ENCODE measurements at places on chromosomes 13 and 19.

GRCh38 chr19:4802711-4803110 lies 11.2 kb downstream of the FEM1A start:
- DNase-seq, result no peak
- H3K36me3 ChIP-seq, result peaks cover 17% of the 10 kb centered on the region
- H3K27ac ChIP-seq, result no peak overlapping the region
- no peak overlapping the region for H3K4me3 ChIP-seq
- H3K4me1 ChIP-seq, result peaks cover 9% of the 10 kb centered on the region

- H3K4me1 ChIP-seq, result no peaks in the 10 kb centered on the region
- H3K27me3 ChIP-seq, result peaks cover 55% of the 10 kb centered on the region
- DNase-seq, result no peak
- no peak overlapping the region for H3K27ac ChIP-seq
Observed at GRCh38 chr13:30872685-30873461, 33.2 kb upstream of the MEDAG start.

DNA sequence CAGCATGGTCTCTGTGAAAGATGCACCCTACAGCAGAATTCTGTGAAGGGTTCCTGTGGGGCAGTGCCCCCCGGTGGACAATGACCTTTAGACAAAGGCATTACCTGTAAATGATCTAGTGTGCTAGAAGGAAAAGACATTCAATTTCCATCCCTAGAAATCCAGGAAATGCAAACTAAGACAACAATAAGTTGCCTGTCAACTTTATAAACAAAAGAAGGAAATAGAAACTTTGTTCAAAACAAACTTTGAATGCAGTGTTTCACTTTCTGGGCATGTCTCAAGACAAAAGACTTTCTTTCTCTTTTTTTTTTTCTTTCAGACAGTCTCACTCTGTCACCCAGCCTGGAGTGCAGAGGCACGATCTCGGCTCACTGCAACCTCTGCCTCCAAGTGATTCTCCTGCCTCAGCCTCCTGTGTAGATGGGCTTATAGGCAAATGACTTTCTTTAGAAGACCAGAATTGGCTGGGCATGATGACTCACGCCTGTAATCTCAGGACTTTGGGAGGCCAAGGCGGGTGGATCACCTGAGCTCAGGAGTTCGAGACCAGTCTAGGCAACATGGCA lies 15.5 kb downstream of the TEX101 start:
- peaks cover 14% of the 10 kb centered on the region for H3K4me1 ChIP-seq
- H3K27me3 ChIP-seq, result no peaks in the 10 kb centered on the region
- H3K27ac ChIP-seq, result no peak overlapping the region

DNA sequence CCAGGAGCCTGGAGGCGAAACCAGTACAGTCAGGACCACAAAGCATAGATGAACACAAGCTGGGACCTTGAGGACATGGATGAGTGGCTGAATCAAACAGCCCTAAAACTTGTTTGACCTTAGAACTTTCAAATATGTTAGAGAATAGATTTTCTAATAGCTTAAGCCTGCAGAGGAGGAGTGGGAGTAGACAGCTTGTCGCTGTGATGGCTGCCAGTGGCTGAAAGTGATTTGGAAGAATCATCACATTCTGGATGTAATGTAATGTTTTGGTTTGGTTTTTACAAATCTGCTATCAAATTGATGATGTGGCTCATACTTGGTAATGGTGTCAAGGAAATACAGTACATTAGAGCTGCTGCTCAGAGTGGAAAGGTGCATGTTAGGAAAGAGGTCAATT lies 12.0 kb downstream of the IGFL3 start:
- H3K36me3 ChIP-seq, result peaks cover 3% of the 10 kb centered on the region
- H3K27me3 ChIP-seq, result peaks cover 49% of the 10 kb centered on the region
- H3K4me3 ChIP-seq, result no peak overlapping the region

- peaks cover 32% of the 10 kb centered on the region for H3K4me1 ChIP-seq
- DNase-seq, result peak; percentile 12
- peaks cover 10% of the 10 kb centered on the region for H3K36me3 ChIP-seq
- peak overlapping the region; percentile 89 for H3K4me3 ChIP-seq
- H3K27ac ChIP-seq, result peak overlapping the region; percentile 80
- no peaks in the 10 kb centered on the region for H3K27me3 ChIP-seq
Observed at GRCh38 chr13:113584870-113585671, 518 bp downstream of the TFDP1 start.

DNA sequence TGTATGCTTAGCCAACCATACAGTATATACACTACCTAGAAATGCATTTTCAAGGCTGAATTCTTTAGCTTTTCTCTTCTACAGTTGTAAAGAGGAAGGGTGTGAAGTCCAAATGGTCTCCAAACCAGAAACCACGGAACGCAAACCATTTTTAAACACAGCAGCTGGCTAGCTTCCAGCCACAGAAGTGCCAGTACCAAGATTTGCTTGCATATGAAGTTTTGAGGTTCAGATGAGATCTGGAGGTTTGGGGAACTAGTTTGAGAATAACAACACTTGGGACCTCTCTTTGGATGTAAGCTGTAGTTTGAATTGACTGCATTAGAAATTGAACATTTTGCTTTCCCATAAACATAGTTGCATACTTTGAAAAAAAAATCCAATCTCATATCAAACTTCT lies 1243.5 kb downstream of the EFNB2 start:
- DNase-seq, result no peak
- H3K4me1 ChIP-seq, result no peaks in the 10 kb centered on the region
- H3K27ac ChIP-seq, result no peak overlapping the region
- H3K4me3 ChIP-seq, result no peak overlapping the region
- H3K27me3 ChIP-seq, result no peaks in the 10 kb centered on the region
- H3K36me3 ChIP-seq, result no peaks in the 10 kb centered on the region

- no peak for DNase-seq
- no peaks in the 10 kb centered on the region for H3K27me3 ChIP-seq
- peaks cover 24% of the 10 kb centered on the region for H3K36me3 ChIP-seq
- peaks cover 5% of the 10 kb centered on the region for H3K4me1 ChIP-seq
Observed at GRCh38 chr13:49533591-49534269, 38.0 kb downstream of the PHF11 start.

GRCh38 chr13:48476686-48477085 lies 56.2 kb downstream of the RCBTB2 start:
- peaks cover 10% of the 10 kb centered on the region for H3K36me3 ChIP-seq
- no peak for DNase-seq
- H3K27me3 ChIP-seq, result no peaks in the 10 kb centered on the region

- no peak overlapping the region for H3K4me3 ChIP-seq
- H3K27me3 ChIP-seq, result no peaks in the 10 kb centered on the region
- DNase-seq, result no peak
- peaks cover 24% of the 10 kb centered on the region for H3K36me3 ChIP-seq
- H3K4me1 ChIP-seq, result no peaks in the 10 kb centered on the region
Observed at GRCh38 chr19:11063434-11063833, 25.8 kb upstream of the LDLR start.

DNA sequence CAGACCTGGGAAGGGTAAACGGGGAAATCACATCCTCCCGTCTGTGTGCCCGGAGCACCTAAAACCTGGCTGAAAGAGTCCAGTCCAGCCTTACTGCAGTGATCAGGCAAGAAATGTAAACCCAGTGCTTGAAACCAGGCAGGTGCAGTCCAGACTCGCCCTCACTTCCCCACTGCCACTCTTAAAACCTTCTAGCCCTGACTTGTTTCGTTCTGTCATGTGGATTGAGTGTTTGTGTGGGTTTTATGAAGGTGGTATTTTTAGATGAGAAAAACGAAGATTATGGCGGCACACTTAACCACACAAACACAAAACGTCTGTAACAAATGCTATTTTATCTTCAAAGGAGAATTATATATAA lies 839 bp upstream of the CKAP2 start:
- peak overlapping the region; percentile 95 for H3K4me3 ChIP-seq
- peak overlapping the region; percentile 99 for H3K27ac ChIP-seq
- no peaks in the 10 kb centered on the region for H3K27me3 ChIP-seq
- no peak for DNase-seq

- peaks cover 42% of the 10 kb centered on the region for H3K27me3 ChIP-seq
- H3K4me3 ChIP-seq, result no peak overlapping the region
- H3K4me1 ChIP-seq, result no peaks in the 10 kb centered on the region
- no peaks in the 10 kb centered on the region for H3K36me3 ChIP-seq
- no peak for DNase-seq
- no peak overlapping the region for H3K27ac ChIP-seq
Observed at GRCh38 chr13:94993616-94994015, 281.3 kb upstream of the SOX21 start.

DNA sequence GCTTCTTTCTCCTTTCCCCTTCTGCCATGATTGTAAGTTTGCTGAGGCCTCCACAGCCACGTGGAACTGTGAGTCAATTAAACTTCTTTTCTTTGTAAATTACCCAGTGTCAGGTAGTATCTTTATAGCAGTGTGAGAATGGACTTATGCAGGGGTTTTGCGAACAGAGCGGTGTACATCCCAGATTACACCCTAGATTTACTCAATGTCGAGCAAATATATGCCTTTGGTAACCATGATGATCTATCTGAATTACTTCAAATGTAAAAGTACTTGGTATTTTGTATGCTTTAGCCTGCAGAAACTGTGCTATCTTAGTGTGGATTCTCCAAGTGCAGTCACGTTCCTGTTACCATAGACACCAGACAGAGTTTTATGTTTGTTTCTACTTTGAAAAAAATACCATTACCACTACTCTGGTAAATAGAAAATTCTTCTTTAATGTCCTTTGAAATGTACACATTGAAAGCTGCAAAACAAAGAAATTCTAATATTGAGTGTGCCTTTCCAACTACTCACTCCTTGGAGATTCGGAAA lies 510.4 kb upstream of the ARGLU1 start:
- no peak for DNase-seq
- H3K27ac ChIP-seq, result no peak overlapping the region
- no peaks in the 10 kb centered on the region for H3K4me1 ChIP-seq
- H3K36me3 ChIP-seq, result no peaks in the 10 kb centered on the region
- no peaks in the 10 kb centered on the region for H3K27me3 ChIP-seq

- H3K36me3 ChIP-seq, result peaks cover 17% of the 10 kb centered on the region
- H3K27me3 ChIP-seq, result no peaks in the 10 kb centered on the region
- peak overlapping the region; percentile 87 for H3K4me3 ChIP-seq
- DNase-seq, result no peak
Observed at GRCh38 chr19:38647966-38648768, 718 bp downstream of the ACTN4 start.

DNA sequence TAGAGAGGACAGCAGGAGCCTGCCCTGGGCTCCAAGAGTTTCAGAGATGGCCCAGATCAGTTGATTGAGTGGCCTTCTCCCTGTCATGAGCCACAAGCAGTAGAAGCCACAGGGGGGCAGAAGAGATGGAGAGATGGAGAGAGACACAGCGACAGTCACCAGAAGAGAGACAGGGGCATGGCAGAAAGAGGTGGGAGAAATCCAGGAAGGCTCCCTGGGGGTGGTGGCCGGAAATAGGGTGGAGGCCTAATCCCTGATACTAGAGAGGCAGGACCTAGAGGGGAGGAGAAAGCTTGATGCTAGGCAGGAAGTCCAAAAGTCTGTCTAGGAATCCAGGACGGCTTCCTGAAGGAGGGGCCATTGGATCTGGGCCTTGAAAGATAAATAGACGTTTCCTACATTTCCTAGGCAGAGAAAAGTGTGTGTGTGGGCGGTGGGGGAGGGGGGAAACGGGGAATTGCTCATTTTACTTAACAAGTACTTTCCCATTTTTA lies 9.6 kb upstream of the TPM4 start:
- no peak for DNase-seq
- H3K36me3 ChIP-seq, result peaks cover 6% of the 10 kb centered on the region
- H3K27ac ChIP-seq, result peak overlapping the region; percentile 6
- no peak overlapping the region for H3K4me3 ChIP-seq
- H3K4me1 ChIP-seq, result peaks cover 28% of the 10 kb centered on the region
- H3K27me3 ChIP-seq, result no peaks in the 10 kb centered on the region

DNA sequence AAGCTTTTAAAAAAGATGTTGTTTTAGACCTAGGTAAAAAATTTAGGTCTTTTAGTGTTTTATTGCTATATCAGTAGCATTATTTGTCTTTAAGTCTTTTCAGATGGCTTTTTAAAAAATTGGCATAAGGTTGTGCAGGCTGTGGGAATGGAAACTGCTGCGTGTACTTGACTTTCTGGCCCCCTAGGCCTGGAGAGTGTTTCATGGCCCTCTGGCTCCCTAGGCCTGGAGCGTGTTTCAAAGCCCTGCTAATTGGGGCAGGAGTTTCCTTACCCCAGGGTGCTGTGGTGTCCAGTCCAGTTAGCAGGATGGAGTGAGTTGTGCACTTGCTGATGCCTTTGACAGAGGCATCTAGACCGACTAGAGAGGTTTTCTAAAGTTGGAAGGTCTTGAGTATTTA lies 23.8 kb downstream of the PRAM1 start:
- DNase-seq, result no peak
- peak overlapping the region; percentile 35 for H3K4me3 ChIP-seq
- peaks cover 51% of the 10 kb centered on the region for H3K4me1 ChIP-seq
- peaks cover 76% of the 10 kb centered on the region for H3K36me3 ChIP-seq
- H3K27ac ChIP-seq, result peak overlapping the region; percentile 19

- no peak for DNase-seq
- H3K4me1 ChIP-seq, result no peaks in the 10 kb centered on the region
- no peaks in the 10 kb centered on the region for H3K36me3 ChIP-seq
- H3K27me3 ChIP-seq, result peaks cover 17% of the 10 kb centered on the region
- no peak overlapping the region for H3K4me3 ChIP-seq
Observed at GRCh38 chr13:79003989-79004898, 345.3 kb upstream of the OBI1 start.

DNA sequence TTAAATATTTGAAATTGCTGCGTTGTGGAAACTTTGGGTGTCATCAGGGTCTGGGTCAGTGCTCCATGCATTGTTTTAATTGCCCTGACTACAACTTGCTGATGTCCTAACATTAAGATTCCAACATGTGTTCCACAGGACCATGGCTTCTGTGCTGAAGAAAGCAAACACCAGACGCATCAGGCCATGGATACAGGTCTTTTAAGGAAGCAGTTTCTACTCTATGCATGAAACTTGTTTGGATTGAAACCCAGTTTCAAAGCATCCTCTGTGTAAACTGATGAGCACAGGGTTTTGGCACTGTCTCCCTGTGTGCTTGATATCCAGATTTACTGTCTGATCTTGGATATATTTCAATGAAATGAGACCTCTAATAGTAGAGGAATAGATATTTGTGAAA lies 328.4 kb upstream of the SLC10A2 start:
- H3K4me1 ChIP-seq, result no peaks in the 10 kb centered on the region
- H3K27ac ChIP-seq, result no peak overlapping the region
- no peak overlapping the region for H3K4me3 ChIP-seq
- DNase-seq, result no peak
- no peaks in the 10 kb centered on the region for H3K36me3 ChIP-seq

DNA sequence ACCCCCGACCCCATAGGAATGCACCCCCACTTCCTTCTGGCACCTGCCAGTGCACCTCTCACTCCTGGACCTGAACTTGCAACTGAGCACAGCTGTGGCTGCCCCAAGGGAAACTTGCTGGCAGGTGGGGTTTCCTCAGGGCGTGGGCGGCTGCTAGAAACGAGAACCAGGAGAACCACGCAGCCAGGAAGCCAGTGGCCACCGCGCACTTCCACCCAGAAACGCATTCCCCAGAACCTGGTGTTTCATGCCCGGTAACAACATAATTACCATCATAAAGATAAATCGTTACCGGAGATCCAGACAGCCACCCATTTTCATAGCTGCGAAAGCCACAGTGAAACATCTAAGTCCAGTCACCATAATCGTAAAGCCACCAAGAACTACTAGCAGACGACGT lies 75.2 kb upstream of the C13orf46 start:
- H3K27ac ChIP-seq, result peak overlapping the region; percentile 76
- peaks cover 51% of the 10 kb centered on the region for H3K36me3 ChIP-seq

GRCh38 chr13:47896546-47896945 lies 104.5 kb downstream of the SUCLA2 start:
- no peaks in the 10 kb centered on the region for H3K27me3 ChIP-seq
- no peak for DNase-seq
- H3K4me1 ChIP-seq, result no peaks in the 10 kb centered on the region
- H3K36me3 ChIP-seq, result peaks cover 4% of the 10 kb centered on the region
- H3K4me3 ChIP-seq, result no peak overlapping the region
